ENCODE measurements at places on chromosomes 3 and 15. TPM values are rescaled to one million over a fixed set of nuclear protein-coding genes. Genes with fewer than 3 reads are reported as not detected.

GRCh38 chr3:153209596-153209995 is 47.6 kb downstream of the RAP2B start:
- DNase-seq = peak; percentile 59

DLL4 gene
- total RNA-seq = 0.26 TPM

GRCh38 chr15:48674876-48675275 is 29.4 kb upstream of the FBN1 start:
- no peak for DNase-seq

- DNase-seq = no peak
Measured at GRCh38 chr3:117743993-117744392, 1034.4 kb downstream of the TUSC7 start.

GRCh38 chr15:67579164-67579563 is 36.7 kb downstream of the MAP2K5 start:
- DNase-seq = no peak

GRCh38 chr15:75727851-75728715 is 15.4 kb upstream of the CSPG4 start:
- peak; percentile 92 for DNase-seq

DNA sequence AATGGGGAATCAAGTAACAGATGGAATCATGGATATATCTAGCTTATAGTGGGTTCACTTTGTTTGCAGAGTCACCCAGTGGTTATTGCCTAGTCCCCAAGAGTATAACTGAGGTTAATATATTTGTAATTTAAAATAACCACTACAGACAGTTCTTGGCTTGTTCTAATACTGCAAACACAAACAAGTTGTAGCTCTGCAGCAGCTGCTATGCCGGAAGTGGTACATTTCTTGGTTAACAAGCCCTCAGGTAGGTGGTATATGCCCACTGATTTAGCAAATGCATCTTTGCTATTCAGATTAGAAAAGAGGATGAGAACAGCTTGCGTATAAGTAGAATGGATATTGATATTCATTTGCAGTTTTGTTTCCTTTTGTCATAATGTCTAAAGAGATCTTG is 984.2 kb downstream of the SQOR start:
- no peak for DNase-seq

CCDC54 gene
- total RNA-seq = not detected

- DNase-seq = no peak
Measured at GRCh38 chr3:5798809-5799208, 611.3 kb downstream of the EDEM1 start.

STRC gene
- total RNA-seq = 0.03 TPM

- no peak for DNase-seq
Measured at GRCh38 chr3:31829826-31830426, 151.1 kb downstream of the OSBPL10 start.

CADM2 gene
- 1.8 TPM for total RNA-seq

All from H7 (cell line).